CD8-positive, alpha-beta memory T cell (primary cell): ENCODE measurements at places on chromosomes 5 and 9. TPM values are rescaled to one million over a fixed set of nuclear protein-coding genes. Genes with fewer than 3 reads are reported as not detected.

SCGB3A2 gene
- total RNA-seq: not detected

DNA sequence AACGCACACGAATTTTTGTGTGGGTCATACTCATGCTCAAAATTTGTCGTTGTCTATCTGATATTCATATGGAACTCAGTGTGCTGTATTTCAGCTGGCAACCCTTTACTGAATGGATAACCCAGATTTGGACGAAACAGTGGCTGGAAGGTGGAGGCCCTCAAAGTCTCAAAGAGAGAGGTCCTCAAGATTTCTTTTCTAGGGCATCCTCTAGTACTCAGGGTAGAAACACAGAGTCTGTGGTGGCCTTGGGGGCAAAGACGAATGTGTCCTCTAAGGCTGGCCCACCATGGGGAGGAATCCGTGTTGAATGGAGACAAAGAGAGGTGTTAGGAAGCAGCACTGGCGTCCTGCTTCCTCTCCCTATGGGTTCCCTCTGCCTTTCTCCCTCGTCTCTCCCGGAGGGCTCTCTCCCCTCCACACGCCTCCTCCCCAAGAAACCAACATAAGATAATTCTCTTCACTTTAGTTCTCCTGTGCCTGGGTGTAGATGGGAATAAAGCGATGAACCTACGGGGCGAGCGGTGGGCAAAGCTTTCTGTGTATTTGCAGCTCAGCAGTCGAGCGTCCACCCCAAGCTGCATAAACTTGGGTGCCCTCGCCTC is 333.7 kb downstream of the CWC27 start:
- H3K4me3 ChIP-seq: peak overlapping the region; percentile 50
- H3K36me3 ChIP-seq: no peaks in the 10 kb centered on the region
- H3K27ac ChIP-seq: no peak overlapping the region
- H3K27me3 ChIP-seq: no peaks in the 10 kb centered on the region
- DNase-seq: peak; percentile 6
- peaks cover 22% of the 10 kb centered on the region for H3K4me1 ChIP-seq

- H3K4me1 ChIP-seq: no peaks in the 10 kb centered on the region
- no peak overlapping the region for H3K27ac ChIP-seq
- H3K27me3 ChIP-seq: no peaks in the 10 kb centered on the region
Observed at GRCh38 chr9:118734696-118735095, 634.5 kb downstream of the BRINP1 start.

DNA sequence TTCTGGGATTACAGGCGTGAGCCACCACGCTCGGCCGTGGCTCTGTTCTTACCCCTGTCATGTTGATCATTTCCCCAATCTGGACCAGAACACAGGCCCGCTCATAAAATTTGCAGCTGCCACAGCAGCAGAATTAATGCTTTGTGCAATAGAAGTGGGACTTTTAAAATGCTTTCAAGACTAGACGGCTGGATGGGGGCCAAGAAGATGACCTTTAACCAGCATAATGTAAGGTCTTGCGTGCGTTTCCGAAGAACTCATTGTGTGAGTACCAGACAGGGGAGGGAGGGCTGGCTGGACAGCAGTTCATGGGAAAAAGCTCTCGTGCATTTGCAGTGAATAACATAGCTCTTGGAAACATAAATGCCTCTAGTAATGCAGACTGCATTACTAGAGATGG is 3.5 kb upstream of the WDR38 start:
- H3K36me3 ChIP-seq: no peaks in the 10 kb centered on the region
- no peak overlapping the region for H3K27ac ChIP-seq
- no peak for DNase-seq
- no peaks in the 10 kb centered on the region for H3K27me3 ChIP-seq
- H3K4me1 ChIP-seq: peaks cover 15% of the 10 kb centered on the region
- no peak overlapping the region for H3K4me3 ChIP-seq

GRCh38 chr5:149358294-149358651 is 427 bp downstream of the PCYOX1L start:
- peak; percentile 29 for DNase-seq
- H3K27me3 ChIP-seq: no peaks in the 10 kb centered on the region
- H3K36me3 ChIP-seq: peaks cover 12% of the 10 kb centered on the region
- peak overlapping the region; percentile 66 for H3K27ac ChIP-seq

DNA sequence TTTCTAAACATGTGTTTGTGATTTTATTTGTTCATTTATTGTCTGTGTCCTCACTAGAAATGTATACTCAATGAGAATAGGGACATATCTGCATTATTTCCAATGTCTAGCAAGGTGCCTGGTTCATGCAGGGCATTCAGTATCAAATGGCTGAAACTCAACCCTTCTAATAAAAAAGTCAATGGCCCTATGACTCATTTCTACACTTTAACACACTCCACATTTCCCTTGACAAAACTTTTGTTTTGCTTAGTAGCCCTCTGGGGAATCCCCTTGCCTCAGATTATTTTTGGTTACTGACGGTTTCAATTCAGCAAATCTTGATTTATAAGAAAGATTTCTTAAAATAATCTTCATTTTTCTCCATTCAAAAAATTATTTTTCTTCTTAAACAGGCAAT is 206.0 kb upstream of the DMRTA1 start:
- H3K27ac ChIP-seq: no peak overlapping the region
- H3K36me3 ChIP-seq: no peaks in the 10 kb centered on the region
- no peak overlapping the region for H3K4me3 ChIP-seq
- DNase-seq: no peak
- H3K4me1 ChIP-seq: no peaks in the 10 kb centered on the region

DNA sequence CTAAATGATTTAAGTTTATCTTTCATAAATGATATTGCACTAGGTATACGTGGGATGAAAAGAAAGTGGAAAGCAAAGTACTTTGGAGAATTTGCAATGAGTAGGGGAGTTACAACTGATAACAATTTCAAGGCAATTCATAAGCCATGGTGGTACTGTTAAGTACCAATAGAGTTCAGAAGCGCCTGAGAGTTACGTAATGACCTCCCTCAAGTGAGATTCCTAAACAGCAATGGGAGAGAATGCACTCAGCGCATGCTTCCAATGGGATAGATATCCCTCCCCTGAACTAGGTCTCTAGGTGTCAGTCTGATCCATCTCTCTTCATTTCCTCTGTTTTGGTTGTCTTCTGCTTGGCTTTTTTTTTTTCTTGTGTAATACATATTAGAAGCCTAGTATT is 249.3 kb downstream of the NNT start:
- no peak overlapping the region for H3K4me3 ChIP-seq
- H3K27ac ChIP-seq: no peak overlapping the region
- no peak for DNase-seq

DNA sequence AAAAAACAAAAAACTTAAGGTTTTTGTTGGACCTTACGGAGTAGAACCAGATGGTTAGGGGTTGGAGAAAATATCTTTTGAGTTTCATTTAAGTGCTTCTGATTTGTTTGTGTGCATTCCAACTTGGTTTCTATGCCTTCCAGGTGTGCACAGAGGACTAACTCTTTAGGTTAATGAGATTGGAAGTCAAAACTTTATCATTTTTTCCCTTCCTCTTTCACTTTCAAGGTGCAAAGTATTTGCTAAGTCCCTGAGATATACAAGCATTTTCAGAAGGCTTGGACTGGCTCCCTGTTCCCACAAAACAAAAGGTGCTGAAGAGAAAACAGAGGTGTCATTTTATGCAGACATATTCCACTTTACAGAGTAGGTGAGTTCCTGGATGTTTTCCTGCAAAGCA is 30.3 kb upstream of the CER1 start:
- H3K36me3 ChIP-seq: no peaks in the 10 kb centered on the region
- H3K4me1 ChIP-seq: no peaks in the 10 kb centered on the region
- H3K27ac ChIP-seq: no peak overlapping the region
- no peak overlapping the region for H3K4me3 ChIP-seq

GRCh38 chr9:129402371-129402739 is 218.5 kb downstream of the C9orf50 start:
- H3K27ac ChIP-seq: no peak overlapping the region
- H3K4me3 ChIP-seq: no peak overlapping the region
- no peaks in the 10 kb centered on the region for H3K4me1 ChIP-seq

DNA sequence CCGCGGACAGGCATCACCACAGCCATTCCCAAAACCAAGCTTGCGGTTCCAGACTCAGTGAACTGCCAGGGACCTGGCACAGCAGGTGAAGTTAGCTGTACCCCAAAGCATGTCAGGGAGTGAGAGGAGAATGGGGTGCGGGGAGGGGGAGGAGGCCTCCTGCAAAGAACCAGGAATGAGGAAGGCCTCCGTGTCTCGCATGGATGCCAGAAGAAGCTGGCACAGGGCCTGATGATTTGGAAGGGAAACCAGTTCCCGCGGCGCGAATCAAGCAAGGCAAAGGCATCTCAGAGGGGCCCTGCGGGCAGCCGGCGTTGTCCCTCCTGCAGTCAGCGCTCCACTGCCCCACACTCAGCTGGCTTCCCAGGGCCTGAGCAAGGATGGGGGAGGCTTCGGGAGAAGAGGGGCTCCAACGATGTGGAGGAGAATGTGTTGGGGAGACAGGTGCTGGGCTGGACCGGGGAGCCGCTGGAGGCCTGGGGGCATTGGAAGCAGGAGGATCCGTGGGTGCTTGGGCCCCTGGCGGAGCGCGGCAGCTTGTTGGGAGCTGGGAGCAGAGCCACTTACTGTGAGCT is 14.6 kb downstream of the SLC9A3 start:
- H3K36me3 ChIP-seq: no peaks in the 10 kb centered on the region
- H3K27ac ChIP-seq: no peak overlapping the region
- no peaks in the 10 kb centered on the region for H3K4me1 ChIP-seq
